ENCODE measurements at places on chromosomes 6 and 20.

- no peak for DNase-seq
Observed at GRCh38 chr6:157280947-157281346, 42.4 kb downstream of the TMEM242 start.

- DNase-seq: no peak
Observed at GRCh38 chr6:26140254-26140966, 53.2 kb downstream of the HFE start.

GRCh38 chr6:18262702-18263417, 1.5 kb downstream of the DEK start:
- DNase-seq: no peak

DNA sequence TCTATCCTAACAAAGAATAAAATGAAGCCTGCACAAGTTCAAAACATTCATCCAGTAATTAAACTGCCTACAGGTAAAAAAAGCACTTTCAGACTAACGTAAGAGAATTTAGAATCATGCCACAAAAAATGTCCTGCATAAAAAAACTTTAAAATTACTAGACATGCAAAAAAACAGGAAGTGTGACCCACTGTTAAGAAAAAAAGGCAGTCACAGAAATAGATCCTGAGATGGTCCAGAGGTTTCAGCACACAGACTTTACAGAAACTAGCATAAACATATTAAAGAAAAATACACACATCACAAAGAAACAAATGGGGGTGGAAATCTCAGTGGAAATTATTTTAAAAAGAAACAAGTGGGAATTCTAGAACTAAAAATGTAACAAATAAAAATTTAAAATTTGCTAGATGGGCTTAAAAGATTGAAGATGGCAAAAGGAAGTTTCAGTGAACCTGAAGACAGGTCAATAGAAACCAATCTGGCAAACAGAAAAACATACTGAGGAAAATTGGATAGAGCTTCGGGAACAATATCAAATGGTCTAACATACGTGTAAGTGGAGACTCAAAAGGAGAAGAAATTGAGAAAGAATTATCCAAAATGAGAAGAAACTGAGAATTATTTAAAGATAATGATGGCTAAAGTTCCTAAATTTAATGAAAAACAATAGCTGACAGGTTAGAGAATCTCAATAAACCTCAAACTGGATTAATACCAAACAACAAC, 3.4 kb upstream of the ZNF133 start:
- DNase-seq: no peak

GRCh38 chr20:42074944-42075343, 456.8 kb upstream of the CHD6 start:
- DNase-seq: no peak

DNA sequence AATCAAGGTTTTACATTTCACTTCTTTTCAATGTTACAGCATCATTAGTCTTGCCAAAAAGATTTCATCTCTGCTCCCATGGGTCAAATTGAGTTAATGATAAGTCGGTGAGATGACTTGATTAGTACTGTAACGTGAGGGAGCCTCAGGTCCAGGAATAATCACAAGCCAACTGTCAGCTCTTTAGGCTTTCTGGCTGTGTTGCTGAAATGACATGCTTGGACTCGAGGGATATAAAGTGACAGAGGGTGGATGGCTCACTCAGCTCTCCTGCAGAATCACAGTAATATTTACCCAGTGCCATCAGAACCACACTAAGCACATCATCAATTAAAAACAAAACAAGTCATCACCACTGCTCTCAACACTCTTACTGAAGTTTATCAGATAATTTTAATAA, 196.2 kb upstream of the THEMIS start:
- no peak for DNase-seq

DNA sequence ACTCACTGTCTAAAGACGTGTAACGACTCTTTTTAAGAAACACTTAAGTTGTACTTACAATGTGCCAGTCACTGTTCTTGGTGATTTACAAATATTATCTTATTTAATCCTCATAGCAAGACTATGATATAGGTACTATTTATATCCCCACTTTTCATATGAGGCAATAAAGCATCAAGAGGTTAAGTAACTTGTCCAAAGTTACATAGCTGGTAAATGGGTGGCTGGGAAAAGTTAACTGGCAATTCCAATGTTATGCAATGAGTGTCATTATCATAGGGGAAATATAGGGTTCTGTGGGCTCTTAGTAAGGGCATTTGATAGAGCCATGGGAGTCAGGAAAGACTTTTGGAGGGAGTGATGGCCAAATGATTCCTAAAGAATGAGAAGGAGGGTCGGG, 21.4 kb upstream of the RIPOR2 start:
- DNase-seq: no peak

DNA sequence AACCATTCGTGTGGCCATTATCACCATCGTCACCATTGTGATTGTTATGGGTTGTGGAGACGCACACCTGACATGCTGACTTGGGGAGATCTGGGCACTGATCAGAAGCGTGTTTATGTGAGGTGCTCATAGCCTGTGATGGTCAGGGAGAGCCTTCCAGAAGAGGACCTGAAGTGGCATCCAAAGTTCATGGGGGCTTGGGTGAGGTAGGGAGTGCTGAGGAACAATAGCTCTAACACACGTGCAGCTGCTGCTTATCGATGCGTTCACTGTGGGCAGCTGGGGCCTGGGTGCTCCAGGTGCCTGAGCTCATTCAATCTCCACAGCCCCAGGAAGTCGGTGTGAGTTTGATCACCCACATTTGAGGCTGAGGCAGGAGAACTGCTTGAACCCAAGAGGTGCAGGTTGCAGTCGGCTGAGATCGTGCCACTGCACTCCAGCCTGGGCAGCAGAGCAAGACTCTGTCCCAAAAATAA, 227.3 kb downstream of the PREX1 start:
- DNase-seq: no peak

DNA sequence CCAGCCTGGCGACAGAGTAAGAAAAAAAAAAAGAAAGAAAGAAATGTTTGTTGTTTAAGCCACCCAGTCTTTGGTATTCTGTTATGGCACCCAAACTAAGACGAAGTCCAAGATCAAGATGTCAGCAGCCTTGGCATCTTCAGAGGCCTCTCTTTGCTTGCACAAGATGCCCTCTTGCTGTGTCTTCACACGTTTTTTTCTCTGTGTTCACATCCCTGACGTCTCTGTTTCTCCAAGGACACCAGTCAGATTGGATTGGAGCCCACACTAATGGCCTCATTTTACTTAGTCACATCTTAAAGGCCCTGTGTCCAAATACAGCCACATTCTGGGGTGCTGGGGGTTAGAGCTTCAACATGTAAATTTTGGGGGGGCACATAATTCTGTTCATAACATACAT, 380.9 kb downstream of the GJA1 start:
- DNase-seq: no peak

DNA sequence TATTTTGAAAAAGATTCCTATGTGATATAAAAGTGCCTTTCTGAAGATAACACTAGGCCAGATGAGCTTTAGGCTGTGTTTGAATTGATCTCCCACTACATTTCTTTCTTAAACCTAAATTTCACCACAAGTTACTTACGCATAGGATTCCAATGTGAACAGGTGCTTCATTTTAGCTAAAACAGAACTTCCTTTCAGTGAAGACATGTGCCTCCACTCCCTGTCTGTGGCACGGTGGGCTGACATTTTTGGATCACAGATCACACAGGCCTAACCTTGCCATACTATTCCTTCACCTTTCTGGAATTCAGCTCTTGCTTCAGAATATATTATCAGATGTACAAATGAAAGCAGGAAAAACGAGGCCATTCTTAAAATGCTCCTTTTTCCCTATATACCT, 231.8 kb downstream of the SAMD5 start:
- no peak for DNase-seq

GRCh38 chr6:81763968-81764367, 11.5 kb upstream of the TENT5A start:
- DNase-seq: no peak

GRCh38 chr6:42727087-42727611, 4.8 kb upstream of the PRPH2 start:
- DNase-seq: no peak

GRCh38 chr20:39009348-39009747, 47.2 kb downstream of the DHX35 start:
- no peak for DNase-seq

- DNase-seq: no peak
Observed at GRCh38 chr6:83092756-83093399, 25.4 kb downstream of the DOP1A start.

- no peak for DNase-seq
Observed at GRCh38 chr20:34110025-34110744, 1.9 kb downstream of the EIF2S2 start.
